GM04504 (cell line): ENCODE measurements at places on chromosomes 2 and 18.

- DNase-seq = no peak
Measured at GRCh38 chr2:118607641-118608040, 239.8 kb downstream of the EN1 start.

GRCh38 chr2:11343368-11343649 is 1.1 kb downstream of the ROCK2 start:
- no peak for DNase-seq

DNA sequence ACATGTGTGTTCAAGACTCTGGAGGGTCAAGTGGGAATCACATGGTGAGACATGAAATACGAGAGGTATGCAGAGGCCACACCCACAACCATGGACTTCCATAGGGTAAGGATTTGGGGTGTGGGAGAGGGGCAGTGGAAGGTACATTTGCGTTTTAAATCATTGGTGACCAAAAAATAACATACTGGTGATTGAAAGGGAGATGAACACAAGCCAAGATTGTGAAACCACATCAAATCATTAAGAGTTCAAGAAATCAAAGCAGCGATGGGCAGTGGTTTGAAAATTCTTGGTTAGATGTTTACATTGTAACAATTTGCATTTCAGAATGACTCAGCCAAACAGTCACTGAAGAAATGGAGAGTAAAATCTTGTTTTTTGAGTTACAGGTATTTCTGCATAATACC is 1.9 kb upstream of the CABYR start:
- DNase-seq = no peak

DNA sequence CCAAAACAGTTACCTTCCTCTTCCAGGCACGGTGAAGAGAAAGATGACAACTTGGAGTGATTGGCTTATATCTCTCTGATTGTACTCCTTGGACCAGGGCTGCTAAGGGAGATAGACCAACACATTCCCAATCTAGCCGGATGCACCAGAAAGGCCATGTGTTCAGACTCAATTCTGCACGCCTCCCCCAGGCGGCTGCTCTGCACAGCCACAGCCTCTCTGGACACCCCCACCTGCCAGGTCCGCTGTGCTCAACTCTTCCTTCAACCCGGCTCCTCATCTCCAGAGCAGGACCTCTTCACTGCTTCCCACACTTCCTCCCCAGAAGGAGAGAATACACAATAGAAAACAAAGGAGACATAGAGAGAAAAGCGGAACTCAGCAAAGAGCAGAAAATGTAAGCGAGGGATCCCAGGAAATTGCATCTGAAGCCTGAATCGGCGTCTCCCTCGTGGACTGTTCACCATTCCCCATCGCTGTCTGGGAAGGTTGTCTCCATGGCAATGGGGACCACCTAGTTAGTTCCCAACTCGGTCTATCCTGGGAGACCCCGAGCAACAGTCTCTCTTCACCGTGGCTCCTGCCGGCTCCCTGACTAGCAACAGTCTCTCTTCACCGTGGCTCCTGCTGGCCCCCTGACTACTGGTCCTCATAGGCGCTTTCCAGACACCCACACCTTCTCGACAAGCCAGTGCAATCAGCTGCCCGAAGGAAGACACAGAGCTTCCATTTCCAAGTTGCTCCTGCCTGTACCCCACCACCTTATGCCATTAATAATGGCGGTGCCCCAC is 361.7 kb upstream of the MYT1L start:
- DNase-seq = no peak

DNA sequence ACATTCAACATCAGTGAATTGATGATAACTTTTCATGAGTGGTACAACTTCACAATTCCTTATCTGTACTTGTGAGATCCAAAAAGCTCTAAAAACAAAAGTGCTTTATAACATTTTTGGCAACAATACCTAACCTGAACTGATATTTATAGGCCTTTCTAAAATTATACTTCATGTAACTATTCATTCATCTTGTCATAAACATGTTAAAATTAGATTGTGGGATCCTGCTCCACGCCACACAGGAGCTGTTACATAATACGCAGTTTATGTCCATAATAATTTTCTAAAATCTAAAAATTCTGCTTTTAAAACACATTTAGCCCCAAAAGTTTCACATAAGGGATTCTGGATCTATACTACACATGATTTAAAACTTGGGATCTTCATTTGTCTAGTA is 908.5 kb upstream of the CHAC2 start:
- DNase-seq = no peak

DNA sequence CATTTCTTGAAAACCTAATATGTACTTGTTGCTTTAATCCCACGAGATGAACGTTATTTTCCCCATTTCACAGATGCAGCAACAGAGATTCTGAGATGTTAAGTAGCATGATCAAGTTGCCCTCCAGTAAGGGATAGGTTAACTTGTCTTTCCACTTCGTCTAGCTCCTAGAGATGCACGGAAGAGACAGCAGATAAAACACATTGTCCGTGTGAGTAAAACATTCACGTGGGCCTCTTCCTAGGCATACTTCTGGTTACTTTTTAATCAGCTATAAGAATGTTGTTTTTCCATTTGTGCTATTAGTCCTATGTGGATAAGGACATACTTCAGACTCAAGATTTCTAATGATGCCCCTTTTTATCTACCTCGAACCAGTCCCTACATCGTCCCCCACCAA is 1.2 kb upstream of the ARHGAP28 start:
- no peak for DNase-seq

GRCh38 chr18:79848294-79848578 is 50.5 kb downstream of the KCNG2 start:
- no peak for DNase-seq

DNA sequence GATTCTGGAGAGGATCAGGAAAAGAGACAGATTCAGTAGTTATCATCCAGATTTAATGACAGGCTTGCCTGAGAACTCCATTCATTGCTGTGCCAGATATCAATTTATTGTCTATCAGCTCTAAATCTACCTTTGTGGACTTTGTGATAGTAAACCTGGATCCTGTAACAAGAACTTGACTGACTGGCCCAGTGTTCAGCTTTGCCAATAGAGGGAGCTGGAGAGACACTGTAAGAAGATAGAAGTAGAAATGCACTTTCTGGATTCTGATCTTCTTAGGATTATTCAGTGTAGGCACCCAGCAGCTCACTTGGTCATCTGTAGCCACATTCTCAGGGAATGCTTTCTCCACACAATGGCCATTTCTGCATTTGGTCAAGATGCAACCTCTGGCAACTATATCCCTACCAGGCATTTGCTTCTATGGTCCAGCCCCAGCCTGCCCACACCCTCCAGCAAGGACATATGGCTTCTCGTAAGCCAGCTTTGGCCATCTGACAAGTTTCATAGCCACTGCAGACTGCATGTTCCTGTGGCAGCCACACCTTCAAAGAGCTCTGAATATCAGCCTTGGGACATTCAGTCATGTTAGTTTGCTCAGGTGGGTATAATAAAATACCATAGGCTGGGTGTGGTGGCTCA is 6.1 kb upstream of the SERPINB8 start:
- peak; percentile 43 for DNase-seq

- no peak for DNase-seq
Measured at GRCh38 chr2:96916646-96917543, 47.0 kb upstream of the SEMA4C start.

GRCh38 chr2:39141334-39142271 is 20.8 kb upstream of the SOS1 start:
- DNase-seq = no peak

GRCh38 chr2:97970293-97971060 is 25.3 kb downstream of the TMEM131 start:
- DNase-seq = no peak

GRCh38 chr18:25223211-25223610 is 128.8 kb downstream of the ZNF521 start:
- DNase-seq = no peak

- DNase-seq = no peak
Measured at GRCh38 chr18:78518805-78519204, 460.8 kb upstream of the SALL3 start.

GRCh38 chr18:9961041-9961440 is 47.2 kb downstream of the VAPA start:
- DNase-seq = peak; percentile 8

DNA sequence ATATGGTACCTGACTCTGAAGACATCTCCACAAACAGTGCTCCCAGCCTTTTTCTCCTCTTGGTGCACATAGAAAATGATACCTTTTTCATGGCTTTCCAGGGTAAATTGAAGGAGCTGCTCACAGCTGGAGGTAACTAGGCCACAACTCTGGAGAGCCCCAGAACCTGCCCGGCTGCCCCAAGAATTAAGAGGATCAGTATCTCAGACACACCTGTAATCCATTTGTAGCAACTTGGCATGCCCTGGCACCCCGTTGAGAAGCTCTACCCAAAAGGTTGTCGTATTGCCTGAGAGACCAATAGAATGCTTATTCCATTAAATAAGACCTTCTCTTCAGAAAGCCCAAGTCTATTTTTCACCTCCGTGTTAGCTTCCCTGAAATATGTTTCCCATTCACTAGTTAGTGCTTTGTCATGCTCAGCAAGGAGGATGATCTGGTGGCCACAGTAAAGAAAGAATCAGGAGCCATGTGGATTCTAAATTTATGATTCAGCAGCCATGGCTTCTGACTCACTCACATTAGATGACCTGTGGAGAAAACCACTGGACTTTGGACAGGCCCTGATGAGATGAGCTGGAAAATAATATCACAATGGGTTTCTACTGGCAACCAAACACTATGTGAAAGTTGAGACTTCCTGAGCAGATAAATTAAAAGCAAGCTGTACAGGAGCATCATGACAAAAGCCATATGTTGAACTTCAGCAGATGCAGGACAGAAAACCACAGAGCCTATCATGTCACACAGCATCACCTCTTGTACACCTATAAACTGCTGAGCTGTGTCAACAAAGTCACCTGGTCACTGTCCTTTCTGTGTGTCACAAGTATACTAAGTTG is 253.3 kb upstream of the OSR1 start:
- peak; percentile 99 for DNase-seq

DNA sequence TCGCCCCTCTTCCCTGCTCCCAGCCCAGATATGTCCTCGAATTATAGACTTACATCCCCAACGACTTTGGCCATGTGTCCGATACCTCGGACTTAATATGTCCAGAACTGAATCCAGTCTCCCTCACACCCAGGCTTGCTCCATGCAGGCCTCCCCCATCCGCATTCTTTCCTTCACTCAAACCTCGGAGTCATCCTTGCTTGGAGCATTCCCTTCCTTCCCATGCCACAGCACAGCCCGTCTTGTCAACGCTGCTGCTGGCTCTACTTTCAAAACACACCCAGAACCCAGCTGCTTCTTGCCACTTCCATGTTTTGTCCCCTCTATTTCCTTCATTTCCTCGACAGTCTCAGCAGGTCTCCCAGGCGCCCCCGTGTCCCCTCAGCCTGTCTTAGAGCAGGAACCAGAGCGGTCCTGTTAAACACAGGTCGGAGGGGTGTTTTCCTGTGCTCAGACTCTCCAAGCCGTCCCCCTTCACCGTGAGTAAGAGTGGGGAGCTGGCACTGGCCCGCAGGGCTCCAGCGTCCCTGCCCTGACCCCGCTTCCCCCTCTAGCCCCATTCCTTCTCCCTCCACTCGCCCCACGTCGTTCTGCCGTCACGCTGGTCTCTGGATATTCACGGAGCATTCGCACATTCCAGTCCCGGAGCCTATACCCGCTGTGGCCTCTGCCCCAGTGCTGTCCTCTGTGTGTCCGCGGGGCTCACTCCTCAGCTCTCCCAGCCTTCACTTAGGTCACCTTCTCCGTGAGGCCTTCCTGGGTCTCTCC is 54.4 kb downstream of the VAPA start:
- DNase-seq = no peak

- DNase-seq = no peak
Measured at GRCh38 chr2:174124181-174124580, 124.2 kb downstream of the OLA1 start.

DNA sequence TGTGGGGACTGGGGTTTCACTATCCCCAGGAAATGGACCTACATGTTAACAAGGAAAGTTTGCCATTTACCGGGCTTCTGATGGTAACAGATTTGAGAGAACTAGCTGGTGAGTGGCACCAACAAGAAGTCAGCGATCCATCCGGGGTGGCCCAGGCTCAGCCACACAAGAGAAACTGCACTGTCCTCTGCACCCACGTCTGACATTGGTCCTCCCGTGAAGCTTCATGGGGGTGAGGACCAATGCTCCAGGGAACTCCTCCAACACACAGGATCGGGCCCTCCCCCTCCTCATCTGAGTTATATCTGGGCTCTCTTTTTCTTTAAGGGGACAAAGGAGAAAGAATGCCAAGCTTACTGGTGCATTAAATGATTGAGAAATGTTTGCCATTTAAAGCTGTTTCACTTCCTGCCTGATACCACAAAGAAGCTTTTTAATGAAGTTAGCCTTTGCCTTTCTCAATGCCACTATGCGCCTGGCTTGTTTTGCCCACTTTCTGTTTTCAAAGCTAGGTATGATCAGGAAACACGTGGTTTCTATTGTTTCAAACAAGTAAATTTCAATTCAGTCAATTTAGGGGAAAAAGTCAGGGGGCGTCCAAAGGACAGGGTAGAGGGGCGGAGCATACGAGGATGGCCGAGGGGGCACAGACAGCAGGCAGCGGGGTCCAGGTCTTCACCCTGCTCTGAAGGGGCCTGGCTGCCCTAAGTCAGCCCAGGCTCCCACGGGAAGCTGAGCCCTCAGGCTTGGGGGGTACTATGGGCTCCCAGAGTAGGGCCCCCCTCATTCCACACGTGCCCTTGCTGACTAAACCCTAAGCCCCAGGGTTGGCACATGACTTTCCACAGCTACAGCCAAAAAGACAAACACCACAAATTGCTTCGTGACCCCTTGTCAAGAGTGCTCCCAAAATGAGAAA is 204.0 kb upstream of the ID2 start:
- DNase-seq = no peak

GRCh38 chr18:55768255-55768654 is 180.3 kb upstream of the TCF4 start:
- DNase-seq = no peak

DNA sequence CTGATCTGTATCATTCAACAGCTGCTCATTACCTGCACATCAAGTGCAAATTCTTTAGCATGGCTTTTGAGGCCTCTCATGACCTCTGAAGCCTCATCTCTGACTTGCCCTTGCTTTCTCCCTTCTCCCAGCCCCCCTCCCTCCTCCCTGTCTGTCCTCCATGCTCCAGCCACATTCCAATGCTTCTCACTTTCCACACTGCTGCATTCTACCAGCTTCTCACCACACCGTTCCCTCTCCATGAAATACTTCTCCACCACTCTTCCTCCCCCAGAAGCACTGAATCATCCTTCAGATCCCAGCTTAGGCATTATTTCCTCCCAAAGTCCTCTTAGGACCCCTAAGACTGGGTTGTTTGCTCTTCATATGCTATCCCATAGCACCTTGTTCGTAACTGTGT is 26.9 kb downstream of the GCG start:
- DNase-seq = no peak

GRCh38 chr2:133948610-133949290 is 305.1 kb upstream of the MGAT5 start:
- no peak for DNase-seq
